NCI-H1105 (cell line): ENCODE measurements at places on chromosomes 5 and 9.

DNA sequence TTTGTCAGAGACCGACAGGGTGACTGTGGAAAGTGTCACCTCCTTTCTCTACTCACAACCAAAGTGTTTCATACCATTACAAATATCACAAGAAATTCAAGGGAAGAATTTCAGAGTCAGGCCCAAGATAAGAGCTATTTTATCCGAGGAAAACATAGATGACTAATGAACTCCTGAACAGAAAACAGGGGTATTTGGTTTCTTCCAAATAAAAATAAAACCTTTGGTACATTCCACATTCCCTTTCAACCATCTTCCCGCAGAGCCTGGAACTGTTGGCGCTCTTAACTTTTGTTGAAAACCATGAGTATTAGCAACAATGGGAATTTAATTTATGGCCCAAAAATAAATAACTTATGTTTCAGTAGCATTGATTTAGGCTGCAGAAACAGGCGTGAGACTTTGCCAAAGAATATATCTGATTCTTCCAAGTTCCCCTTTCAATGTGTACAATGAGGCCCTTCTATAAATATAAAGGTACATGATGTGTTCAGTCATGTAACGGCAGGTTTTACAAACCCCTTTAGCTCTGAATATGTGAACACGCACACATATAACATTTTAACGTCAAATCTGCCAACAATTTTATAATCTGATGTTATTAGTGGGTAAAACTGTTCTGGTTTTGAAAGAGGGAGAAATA lies 69.5 kb downstream of the RETREG1 start:
- DNase-seq, result no peak

GRCh38 chr5:117262572-117263131 lies 688.0 kb upstream of the SEMA6A start:
- no peak for DNase-seq

- DNase-seq, result no peak
Observed at GRCh38 chr5:9544056-9544455, 1.8 kb downstream of the SEMA5A start.

DNA sequence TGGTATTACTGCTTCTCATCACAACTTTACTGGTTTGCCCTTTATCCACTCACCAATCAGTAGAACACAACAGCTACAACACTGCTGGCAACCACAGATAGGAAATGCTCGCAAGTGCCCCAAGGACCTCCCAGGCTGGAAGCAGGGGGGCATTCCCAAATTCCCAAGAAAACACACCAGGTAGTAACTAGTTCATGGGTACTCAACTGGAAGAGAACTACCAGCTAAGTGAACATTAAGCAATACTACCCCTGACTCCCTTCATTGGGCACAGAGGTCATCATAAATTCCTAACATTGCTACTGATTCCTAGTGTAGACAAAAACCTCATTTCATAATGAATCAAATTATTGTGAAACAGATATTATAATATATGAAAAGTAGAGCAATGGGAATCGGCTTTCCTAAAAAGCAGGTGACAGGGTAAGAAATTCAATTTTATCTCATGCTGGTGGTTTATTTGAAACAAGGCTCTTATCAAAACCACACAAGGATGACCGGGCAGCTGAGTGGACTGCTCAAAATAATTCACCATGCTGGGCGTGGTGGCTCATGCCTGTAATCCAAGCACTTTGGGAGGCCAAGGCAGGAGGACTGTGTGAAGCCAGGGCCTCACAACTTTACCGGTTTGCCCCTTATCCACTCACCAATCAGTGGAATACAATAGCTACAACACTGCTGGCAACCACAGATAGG lies 81.6 kb downstream of the TLE1 start:
- DNase-seq, result no peak

DNA sequence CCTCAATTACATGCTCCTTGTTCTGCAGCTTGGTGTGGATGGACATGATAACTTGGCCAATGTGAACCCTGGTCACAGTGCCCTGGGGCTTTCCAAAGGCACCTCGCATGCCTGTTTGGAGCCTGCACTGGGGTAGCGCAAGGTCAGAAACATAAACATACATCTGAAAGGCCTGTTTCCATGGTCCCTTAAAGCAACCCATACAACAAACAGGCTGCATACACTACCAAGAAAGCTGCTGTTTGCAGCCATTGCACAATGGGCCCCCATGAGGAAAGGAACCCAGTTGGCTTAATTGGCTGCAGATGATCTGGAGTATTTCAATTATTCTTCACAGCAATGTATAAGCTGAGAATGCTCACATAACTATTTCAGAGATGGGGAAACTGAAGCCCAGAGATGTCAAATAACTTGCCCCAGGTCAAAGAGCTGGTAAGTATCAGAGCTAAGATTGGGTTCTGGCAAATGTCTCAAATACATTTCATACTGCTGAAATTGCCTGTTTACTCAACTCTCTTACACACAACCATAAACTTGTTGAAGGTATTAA lies 233.9 kb downstream of the ASTN2 start:
- no peak for DNase-seq

- no peak for DNase-seq
Observed at GRCh38 chr5:1555808-1556731, 32.3 kb upstream of the LPCAT1 start.

DNA sequence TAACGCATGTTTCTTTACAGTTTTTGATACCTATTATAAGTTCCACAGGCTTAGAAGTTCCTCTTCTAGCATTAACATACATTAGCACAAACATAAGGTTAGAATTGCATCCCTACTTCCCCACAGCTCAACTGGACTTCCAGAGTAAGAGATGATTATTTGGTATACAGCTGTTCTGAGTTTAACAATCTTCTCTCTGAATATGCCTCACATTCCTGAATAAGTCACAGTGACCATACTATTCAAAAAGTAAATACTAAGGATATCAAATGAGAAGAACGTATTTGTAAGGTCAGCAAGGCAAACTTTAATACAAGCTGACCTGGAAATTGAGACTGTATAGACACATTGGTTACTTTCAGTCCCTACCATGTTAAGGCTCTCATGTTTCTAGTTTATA lies 21.3 kb downstream of the NR6A1 start:
- DNase-seq, result no peak

- no peak for DNase-seq
Observed at GRCh38 chr9:125613141-125613540, 93.9 kb downstream of the MAPKAP1 start.

DNA sequence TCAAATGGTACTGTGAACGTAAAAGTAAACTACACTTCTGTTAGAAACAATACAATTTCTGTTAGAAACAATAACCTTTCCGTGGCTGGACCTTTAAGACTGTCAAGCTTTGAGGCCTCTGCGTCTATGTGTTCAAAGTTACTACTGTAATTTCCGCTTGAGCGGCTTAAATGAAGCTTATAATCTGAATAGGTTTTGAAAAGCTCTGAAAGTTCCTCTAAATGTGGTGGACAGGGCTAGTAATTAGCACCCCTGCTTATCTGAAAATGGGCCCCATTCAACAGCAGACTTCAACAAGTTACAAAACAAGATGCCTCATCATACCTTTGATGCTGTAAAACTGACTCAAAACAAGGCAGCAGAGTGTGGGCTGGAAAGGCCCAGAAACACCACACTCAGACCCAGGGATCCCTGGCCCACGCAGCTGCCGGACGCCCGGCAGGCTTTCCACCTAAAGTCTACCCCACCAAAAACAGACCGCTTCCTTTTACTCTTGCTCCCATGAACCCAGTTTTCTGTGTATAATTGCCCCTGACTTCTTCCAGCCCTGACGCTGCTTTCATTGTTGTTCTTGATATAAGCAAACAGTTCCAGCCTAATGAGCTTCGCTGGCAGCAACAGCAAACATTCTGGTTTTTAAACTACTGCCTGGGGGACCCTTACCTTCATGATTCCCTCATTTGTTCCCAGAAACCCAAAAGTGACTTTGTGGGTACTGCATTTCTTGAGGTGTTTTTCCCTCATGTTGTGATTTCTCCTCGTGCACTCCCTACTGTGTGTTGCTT lies 66.7 kb downstream of the TLE1 start:
- DNase-seq, result no peak

DNA sequence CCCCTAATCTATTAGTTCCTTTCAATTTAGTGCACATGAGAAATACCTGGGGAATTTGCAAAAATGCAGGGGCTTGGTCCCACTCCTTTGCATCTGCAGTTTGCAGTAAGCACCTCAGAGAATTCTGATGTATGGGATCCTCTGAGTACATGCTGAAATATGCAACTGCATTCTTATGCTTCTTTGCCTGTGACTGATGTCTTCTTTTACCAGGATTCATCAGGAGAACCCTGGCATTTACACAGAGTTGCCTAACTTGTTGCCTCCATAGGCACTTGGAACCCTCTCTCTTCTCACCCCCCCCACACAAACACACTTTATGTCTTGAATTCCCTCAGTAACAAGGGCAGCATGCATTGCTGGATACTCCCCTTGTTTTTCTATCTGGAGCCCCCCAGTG lies 173.1 kb downstream of the KDM4C start:
- no peak for DNase-seq

DNA sequence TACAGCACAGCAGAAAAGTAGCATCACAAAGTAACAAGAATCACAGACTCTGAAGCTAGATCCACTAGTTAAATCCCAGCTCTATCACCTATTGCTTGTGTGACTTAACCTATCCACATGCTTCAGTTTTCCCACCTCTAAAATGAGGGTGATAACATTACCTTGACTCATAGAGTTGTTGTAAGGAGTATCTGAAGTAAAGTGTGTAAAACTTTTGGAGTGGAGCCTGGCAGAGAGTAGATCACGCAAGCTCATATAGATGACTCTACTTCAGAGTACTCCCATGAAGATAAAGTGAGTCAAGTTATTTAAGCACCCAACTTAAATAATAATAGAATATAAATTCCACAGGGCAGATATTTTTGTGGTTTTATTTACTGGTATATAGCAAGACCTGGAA lies 94.5 kb upstream of the FER start:
- no peak for DNase-seq

GRCh38 chr5:82183828-82184227 lies 94.3 kb downstream of the RPS23 start:
- no peak for DNase-seq

DNA sequence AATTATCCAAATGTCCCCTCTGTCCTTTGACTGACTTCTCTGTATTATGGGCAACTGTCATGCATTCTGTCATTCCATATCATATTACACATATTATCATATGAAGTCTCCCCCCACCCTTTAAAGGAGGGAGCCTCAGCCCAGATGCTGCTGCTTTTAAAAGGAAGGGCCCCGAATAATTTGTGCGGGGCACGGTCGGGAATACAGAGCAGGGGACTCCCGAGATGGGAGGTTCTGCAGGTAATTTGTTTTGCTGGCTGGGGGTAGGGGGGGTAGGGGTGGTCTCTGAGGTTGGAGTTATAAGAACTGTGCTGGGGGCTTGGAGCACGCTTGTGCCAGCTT lies 10.1 kb upstream of the LHX2 start:
- no peak for DNase-seq

GRCh38 chr5:80653502-80653901 lies 950 bp upstream of the MSH3 start:
- no peak for DNase-seq

GRCh38 chr5:122014236-122014935 lies 52.6 kb downstream of the SRFBP1 start:
- no peak for DNase-seq

GRCh38 chr9:114681594-114682332 lies at the start of gene TEX48:
Gene TEX48 (minus strand): TSS chr9:114682192. CDS start chr9:114671723, 10,469 bp downstream.
- DNase-seq, result peak; percentile 16

DNA sequence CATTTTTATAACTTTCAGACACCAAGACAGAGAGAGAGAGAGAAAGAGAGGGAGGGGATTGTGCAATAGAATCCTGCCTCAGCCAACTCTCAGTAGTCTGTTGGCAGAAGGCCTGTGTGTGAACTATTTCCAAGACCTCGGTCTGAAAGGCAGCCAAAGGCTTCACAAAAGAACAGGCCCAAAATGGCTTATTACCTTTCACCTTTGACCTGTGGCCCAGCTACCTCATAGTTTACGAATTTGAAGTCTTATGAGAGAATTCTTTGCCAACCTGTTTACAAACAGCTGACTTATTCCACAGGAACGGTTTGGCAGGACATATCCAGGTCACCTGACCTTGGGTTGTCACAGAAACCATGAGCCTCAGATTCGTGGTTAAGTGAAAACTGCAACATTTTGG lies 48.6 kb downstream of the NR2F1-AS1 start:
- no peak for DNase-seq

- DNase-seq, result no peak
Observed at GRCh38 chr9:104786293-104786692, 22.4 kb downstream of the NIPSNAP3B start.

- DNase-seq, result no peak
Observed at GRCh38 chr5:175363300-175363699, 80.7 kb downstream of the DRD1 start.

- DNase-seq, result no peak
Observed at GRCh38 chr5:74426506-74426905, 214.0 kb downstream of the ENC1 start.

DNA sequence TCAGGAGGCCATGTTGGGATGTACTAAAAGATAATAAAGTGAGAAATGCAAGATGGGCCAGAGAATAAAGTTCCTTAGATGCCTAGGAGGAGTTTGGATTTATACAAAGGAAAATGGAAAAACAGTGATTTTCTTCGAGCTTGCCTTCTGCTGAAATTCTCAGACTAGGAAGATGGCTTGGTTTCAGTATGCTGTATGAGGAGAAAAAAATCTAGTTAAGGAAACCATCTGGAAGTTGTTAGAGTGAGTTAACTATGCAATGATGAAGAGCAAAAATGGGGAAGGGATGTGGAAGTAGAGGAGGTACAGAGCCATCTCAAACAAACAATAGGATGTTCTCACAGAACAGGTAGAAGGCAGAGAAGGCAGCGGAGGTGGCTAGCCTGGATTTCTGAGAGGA lies 162.9 kb upstream of the FTMT start:
- no peak for DNase-seq

GRCh38 chr5:127094161-127094814 lies 21.0 kb upstream of the C5orf63 start:
- no peak for DNase-seq

- no peak for DNase-seq
Observed at GRCh38 chr9:99602854-99603253, 218.8 kb upstream of the NR4A3 start.

DNA sequence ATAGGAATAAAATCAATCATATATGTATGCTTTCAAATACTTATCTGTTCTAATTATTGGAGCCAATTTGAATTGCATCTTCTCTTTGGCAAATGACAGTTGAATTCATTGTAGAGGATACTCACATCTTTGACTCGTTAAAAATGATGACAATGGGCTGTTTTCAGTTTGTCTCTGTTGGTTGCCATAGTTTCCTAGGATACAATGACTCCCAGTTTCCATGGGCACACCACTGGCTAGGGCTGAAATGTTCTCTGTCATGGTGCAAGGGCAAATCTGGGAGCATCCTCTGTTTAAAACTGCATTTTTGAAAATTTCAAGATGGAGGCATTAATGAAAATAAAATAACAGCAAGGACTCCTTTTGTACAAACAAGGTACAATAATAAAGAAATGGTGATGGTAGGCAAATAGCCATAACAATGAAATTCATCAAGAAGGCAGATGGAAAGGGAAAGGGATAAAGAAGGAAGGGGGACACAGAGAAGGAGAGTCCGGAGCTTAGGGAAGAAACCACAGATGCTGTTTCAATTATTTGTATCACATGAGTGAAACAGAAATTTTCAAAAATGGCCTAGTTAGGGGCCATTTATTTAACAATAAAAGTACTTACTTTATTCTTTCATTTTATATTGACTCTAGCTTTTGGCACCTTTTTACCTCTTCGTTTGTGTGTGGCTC lies 378.8 kb upstream of the SEMA6A start:
- no peak for DNase-seq
